ENCODE measurements at places on chromosomes 7 and 10.

- DNase-seq = no peak
Observed at GRCh38 chr7:105599551-105599950, 18.3 kb upstream of the EFCAB10 start.

DNA sequence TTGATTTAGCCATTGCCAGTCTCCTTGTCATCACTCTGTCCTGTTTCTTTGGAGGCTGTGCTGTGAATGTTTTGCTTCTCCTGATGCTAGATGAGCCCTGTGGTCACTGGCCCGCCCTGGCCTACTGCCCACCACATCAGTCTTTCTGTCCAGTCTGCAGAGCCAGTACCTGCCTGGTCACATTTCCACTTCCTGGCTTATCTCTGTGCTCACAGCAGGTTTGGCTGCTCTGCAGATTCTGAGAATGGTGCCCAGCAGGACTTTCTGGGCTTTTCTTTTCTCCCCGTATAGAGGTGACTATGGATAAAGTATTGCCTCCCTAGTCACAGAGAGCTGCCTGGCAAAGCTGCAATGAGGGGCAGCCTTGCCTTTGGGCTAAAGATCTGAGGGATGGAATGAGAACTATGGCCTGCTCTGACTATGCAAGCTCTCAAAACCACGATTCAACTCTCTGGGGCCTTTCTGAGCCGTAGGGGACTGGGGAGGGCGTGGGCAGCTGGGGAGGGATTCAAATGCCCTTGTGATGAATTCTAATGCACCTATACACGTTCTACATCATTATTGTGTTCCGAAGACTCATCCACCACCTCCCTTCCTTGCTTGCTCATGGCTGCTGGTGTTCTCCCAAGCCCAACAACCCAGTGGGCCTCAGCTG lies 410.4 kb upstream of the NPVF start:
- DNase-seq = no peak

DNA sequence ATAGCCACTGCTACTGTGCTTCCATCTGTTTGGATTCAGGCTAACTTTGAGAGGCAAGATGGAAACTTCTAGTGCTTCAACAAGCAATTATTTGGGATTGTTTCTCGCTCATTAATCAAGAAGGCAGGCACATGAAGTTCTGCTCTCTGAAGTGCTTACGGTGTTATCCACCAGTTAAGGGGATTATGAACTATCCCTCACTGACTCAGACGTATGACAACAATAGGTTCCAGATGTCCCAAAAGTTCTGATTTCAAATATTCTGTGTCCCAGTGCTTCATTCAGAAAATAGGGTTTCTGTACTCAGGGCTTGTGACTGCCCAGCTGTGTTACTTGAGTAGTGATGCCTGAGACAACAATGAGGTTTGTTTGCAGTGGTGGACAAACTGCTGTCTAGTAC lies 81.0 kb downstream of the HACD1 start:
- no peak for DNase-seq

DNA sequence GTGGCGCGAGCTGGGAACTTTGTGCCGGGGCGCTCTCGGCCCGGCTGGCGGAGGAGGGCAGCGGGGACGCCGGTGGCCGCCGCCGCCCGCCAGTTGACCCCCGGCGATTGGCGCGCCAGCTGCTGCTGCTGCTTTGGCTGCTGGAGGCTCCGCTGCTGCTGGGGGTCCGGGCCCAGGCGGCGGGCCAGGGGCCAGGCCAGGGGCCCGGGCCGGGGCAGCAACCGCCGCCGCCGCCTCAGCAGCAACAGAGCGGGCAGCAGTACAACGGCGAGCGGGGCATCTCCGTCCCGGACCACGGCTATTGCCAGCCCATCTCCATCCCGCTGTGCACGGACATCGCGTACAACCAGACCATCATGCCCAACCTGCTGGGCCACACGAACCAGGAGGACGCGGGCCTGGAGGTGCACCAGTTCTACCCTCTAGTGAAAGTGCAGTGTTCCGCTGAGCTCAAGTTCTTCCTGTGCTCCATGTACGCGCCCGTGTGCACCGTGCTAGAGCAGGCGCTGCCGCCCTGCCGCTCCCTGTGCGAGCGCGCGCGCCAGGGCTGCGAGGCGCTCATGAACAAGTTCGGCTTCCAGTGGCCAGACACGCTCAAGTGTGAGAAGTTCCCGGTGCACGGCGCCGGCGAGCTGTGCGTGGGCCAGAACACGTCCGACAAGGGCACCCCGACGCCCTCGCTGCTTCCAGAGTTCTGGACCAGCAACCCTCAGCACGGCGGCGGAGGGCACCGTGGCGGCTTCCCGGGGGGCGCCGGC lies 870 bp downstream of the FZD1 start:
- DNase-seq = peak; percentile 55

- no peak for DNase-seq
Observed at GRCh38 chr7:140058517-140058916, 4.2 kb downstream of the PARP12 start.

DNA sequence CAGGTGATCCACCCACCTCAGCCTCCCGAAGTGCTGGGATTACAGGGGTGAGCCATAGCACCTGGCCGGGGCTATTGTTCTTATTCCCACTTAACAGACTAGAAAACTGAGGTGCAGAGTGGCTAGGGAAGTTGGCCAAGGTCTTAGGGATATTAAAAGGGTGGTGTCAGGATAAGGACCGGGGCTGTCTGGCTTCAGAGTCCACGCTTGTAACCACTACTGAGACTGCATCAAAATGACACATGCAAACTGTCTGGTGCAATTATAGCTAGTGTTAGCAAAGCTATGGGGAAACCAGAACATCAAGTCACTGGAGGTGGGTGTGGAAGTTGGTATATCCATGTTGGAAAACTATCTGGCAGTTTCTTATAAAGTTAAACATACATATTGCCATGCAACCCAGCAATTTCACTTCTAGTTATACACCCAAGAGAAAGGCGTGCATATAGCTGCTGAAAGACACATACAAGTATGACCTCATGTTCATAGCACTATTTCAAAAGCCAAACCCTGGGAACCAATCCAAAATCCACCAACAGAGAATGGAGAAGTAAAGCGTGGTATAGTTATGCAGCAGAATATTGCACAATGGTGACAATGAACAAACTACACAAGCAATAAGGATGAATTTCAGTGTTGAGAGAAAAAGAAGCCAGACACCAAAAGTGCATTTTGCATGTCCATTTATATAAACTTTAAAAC lies 33.9 kb upstream of the EEPD1 start:
- DNase-seq = no peak

GRCh38 chr10:131902691-131903090 lies 1.9 kb downstream of the PPP2R2D start:
- no peak for DNase-seq

DNA sequence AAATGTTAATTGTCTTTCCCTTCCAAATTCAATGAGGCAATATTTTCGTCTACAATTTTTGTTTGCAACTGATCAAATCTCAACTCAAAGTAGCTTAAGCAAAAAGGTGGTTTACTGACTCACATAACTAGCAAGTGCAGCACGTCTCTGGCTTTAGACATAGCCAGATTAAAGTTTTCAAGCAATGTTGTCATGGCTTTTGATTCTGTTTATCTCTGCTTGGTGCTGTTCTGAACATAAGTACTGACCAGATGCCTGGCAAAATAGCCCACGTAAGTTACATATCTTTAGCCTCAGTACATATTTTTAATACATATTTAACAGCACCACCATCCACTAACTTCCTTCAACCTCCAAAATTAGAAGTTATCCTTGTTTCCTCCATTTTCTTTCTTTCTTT lies 877.9 kb downstream of the KCNMA1 start:
- no peak for DNase-seq

DNA sequence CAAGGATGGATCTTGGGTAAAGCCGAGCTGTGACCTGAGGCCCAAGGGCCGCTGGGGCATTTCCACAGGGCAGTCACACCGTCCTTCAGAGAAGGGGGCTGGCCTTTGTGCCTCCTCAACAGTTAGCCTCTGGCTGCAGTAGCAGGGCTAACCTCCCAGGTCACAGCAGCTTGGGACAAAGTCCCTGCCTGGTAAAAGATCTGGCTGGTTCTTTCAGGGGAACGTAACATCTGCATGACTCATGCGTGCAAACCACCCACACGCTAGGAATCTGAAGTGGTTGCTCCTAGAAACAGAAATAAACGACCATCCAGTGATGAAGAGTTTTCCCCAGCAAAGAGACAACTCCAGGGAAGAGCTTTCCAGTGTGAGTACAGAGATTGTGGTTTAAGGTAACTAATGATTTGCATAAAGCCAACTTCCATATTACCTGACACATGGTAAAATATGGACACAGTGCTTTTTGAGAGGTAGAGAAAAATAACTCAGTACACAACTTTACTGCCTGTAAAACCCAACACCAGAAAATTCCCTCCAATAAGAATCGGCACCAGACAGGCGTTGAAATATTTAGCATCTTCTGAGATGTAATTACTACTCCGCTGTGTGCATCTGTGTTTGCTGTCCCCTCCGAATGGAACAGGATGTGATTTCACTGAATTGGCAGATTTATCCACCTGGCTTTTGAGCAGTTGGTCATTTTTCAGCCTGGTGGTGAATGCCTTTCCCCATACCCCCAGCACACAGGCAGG lies 84.9 kb upstream of the ADRB1 start:
- DNase-seq = no peak

DNA sequence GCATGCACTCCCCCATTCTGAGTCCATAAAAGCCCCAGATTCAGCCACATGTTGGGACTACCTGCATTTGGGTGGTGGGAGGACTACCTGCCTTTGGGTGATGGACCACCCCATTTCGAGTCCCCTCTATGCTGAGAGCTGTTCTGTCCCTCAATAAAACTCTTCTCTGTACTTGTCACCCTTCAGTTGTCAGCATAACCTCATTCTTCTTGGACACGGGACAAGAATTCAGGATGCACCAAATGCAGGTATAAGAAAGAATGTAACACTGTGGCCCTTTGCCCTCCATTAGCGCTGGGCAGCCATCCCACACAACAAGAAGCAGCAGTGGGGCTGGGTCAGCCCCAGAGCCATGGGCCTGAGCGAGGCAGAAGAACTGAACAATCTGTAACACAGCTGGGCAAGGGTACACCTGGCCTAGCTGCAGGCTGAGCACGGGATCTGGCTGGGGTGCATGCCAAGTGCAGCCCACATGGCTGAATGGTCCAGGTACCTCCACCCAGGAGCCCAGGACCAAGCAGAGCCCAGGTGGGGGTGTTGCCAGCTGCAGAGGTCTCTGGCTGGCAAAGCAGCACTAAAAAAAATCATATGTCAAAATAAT lies 1344.3 kb upstream of the LRRTM3 start:
- no peak for DNase-seq

- no peak for DNase-seq
Observed at GRCh38 chr7:23594879-23595604, 2.1 kb upstream of the CCDC126 start.

DNA sequence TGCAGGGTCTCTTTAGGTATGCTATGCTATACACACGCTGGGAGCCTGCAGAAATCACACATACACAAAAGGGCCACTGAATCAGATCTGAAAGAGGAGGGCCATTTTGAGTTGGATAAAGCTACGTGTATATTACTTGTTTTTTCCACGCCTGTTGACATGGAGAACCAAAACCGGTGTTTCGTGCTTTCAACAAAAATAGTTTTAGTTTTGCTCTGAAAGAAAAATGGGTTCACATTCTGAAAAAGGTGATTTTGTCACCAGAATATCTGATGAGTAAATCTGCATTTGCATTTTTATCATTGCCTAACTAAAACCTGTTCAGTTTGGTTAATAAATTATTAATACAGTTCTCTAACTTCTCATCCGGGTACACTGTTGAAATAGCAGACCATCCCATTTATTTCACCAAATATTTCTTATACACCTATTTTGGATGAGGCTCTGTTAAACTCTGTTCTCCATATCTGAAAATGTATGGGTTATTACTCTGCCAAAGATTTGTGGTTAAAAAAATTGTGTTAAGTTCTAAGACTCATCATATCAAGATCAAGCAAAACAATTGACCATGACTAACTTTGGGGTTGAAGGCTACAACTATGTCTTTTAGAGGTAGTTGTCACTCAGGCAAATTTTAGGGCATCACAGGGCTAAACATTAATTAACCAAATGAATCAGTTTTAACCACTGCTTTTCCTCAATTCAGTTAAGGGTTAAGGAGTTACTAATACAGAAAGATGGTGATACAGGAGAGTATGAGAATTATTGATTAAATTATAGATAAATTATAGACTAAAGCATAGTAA lies 101.2 kb upstream of the RPA3 start:
- no peak for DNase-seq

GRCh38 chr10:102645388-102645740 lies 1.1 kb downstream of the TRIM8 start:
- DNase-seq = no peak

DNA sequence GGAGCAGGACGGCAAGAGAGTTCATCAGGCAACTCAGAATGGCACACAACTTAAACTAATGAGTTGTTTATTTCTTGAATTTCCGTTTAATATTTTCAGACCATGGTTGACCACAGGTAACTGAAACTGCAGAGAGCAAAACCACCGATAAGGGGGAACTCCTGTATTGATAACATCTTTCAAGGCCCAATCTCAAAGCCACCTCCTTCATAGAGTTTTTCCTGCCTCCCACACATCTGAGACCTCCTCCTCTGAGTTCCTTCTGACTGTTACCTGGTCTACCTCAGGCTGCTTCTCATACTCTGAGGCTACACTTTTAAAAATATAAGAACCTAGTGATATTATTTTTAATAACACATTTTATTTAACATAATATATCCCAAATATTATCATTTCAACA lies 341.5 kb upstream of the NPVF start:
- DNase-seq = no peak

DNA sequence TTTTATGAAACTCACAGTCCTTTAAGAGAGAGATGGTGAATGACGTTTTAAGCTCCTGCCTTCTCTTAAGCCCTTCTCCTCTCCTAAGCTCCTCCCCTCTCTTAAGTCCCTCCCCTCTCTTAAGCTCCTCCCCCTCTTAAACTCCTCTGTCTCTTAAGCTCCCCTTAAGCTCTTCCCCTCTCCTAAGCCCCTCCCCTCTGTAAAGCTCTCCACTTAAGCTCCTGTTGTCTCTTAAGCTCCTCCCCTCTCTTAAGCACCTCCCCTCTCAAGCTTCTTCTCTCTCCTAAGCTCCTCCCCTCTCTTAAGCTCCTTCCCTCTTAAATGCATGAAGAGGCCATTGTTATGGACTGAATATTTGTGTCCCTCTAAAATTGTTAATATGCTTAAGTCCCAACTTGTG lies 1180.6 kb upstream of the AUTS2 start:
- DNase-seq = no peak

DNA sequence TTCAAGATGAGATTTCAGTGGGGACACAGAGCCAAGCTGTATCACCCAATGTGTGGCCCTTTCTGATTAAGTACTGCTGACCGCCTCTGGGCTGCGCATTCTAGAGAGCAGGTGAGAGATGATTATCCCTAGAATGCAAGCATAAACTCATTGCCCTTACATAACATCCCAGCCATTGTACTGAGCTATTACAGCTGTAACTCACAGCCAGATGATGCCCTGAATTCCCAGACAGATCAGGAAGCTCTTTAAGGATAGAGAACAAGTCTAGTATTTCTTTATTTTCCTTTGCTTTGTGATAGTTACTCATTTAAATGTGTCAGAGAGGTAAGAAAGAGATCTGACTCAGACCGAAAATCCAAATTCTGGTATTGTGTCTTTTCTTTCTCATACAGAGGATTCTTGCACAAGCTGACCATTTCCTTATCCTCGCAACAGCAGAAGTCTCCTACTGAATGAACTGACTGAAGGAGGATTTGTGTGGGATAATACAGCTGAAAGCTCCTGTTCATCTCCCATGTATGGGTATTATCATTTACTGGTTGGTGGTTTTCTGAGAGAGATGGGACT lies 58.4 kb downstream of the ZNF22 start:
- DNase-seq = no peak

Measured in NCI-H1930 (cell line).